ENCODE measurements at places on chromosomes 11 and 22. TPM values are rescaled to one million over a fixed set of nuclear protein-coding genes. Genes with fewer than 3 reads are reported as not detected.

MMP3 gene
- not detected for total RNA-seq

SPA17 gene
- total RNA-seq: 7.8 TPM

OR6T1 gene
- not detected for total RNA-seq

FGF3 gene
- total RNA-seq: not detected

GLYAT gene
- not detected for total RNA-seq

SLC22A25 gene
- total RNA-seq: not detected

GLB1L2 gene
- total RNA-seq: 8.7 TPM

ARAP1 gene
- total RNA-seq: 131 TPM

SCT gene
- not detected for total RNA-seq

PARVB gene
- 22.0 TPM for total RNA-seq

RRP8 gene
- 25.6 TPM for total RNA-seq

SERPING1 gene
- total RNA-seq: 31.2 TPM

MTCH2 gene
- total RNA-seq: 48.7 TPM

GRM5 gene
- 13.1 TPM for total RNA-seq

PARVA gene
- 35.6 TPM for total RNA-seq

PKDREJ gene
- 0.05 TPM for total RNA-seq

OR4D5 gene
- not detected for total RNA-seq

TRIM49 gene
- total RNA-seq: not detected

EIF4G2 gene
- 719 TPM for total RNA-seq

RHOD gene
- total RNA-seq: 8.1 TPM

NOL12 gene
- total RNA-seq: 24.6 TPM

UQCR10 gene
- 36.1 TPM for total RNA-seq

GPR137 gene
- 21.1 TPM for total RNA-seq

OR10D3 gene
- total RNA-seq: not detected

AMOTL1 gene
- total RNA-seq: 89.6 TPM

IGF2 gene
- total RNA-seq: 458 TPM

PGA5 gene
- not detected for total RNA-seq

XKR3 gene
- total RNA-seq: not detected

Data from camera-type eye (tissue), 1 donor.